ENCODE measurements at places on chromosomes 2 and 18. TPM values are rescaled to one million over a fixed set of nuclear protein-coding genes. Genes with fewer than 3 reads are reported as not detected.

DNA sequence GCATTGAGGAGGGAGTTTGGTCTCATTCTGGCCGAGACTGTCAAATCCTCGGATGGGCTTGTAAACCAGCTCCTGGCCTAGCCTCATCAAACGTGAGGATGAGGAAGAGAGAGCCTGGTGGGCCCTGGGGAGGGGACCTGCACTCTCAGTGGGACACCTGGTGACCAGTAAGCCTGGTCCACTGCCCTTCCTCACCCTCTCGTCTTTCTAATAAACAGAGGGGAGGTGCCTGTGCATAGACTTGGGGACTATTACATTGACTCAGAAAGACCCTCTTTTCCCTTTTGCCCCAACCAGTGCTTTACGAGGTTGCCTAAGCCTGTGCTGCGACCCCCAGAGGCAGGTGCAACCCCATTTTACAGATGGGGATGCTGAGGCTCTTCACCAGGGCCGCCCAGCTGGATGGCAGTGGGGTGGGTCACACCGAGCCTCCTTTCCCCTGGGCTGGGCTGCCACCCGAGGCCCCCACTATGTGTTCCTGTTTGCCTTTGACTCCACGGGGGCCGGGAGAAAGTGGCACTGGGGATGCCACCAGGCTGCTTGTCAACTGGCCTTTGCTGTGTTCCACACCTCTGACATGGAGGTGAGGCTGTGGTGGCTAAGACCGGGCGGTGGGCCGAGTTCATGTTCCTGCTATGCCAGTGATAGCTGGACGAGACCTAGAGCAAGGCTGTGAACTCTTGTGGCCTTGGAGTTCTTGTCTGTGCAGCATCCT is 85.9 kb downstream of the GLI2 start:
- DNase-seq = no peak

DNA sequence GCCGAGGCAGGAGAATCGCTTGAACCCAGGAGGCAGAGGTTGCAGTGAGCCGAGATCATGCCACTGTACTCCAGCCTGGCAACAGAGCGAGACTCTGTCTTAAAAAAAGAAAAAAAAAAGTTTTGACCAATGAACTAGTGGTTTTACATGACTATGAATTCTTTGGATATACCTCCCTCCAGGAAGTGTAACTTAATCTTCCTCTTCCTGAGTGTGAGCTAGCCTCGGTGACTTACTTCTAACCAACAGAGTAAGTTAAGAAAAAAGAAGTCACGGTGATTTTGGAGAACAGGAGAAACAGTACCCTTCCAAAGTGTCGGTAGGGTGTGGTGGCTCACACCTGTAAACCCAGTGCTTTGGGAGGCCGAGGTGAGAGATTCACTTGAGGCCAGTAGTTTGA is 7.1 kb downstream of the TIA1 start:
- no peak for DNase-seq

DNA sequence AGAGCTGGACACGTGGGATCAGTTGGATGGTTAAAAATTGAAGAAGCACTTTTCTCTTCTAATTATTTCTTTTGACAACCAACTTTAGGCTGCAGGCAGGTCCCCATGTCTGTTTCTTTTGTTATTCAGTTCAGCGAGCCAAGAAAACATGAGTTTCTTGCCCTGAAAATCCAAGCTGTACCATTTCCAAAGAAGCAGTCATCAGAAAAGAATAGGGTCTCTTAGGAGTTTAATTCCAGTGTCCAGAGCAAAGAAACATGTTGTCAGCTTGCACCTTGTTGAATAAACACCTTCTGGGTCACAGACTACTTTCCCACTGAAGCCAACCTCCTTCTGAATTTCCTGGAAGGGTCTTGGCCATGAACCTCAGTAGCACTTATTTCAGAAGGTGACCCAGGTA is 170.5 kb upstream of the COPS8 start:
- no peak for DNase-seq

CD207 gene
- total RNA-seq = not detected

DNA sequence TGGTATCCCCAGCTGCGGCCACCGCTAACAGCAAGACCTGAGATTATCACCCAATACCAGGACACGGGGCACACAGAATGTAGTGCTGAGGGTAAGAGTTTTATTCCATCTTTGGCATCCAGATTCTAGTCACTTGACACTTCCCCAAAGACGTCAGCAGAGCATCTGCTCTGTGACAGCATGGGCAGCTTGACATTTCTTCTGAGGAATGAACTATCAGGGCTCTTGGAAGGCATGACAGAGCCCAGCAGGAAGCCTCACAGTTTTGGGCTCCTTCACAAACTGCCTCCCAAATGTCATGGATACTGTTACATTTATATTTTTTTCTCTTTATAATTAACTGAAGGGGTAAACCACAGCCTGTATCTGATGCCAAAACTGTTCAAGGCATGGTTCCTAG is 1010.7 kb downstream of the TDRD15 start:
- no peak for DNase-seq

DNA sequence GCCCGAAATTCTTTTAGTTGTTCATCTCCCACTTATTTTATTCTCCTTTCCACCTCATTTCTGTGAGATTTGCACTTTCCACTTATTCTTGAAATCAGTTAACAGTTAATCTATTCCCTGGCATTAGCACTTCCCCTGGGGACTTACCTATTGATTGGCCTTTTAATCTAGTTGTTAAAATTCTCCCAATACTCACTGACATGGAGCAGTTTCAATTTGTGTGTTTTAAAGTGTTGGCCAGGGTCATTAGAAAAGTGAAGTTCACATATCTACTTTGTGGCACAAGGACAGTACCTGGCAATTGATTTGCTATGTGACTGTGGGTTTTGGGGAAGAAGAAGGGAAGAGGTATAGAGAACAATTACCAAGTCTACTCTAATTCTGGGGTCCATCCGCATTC is 83.1 kb downstream of the LYPD6 start:
- DNase-seq = no peak

GRCh38 chr18:2425426-2426317 is 145.6 kb downstream of the METTL4 start:
- DNase-seq = peak; percentile 40

DNA sequence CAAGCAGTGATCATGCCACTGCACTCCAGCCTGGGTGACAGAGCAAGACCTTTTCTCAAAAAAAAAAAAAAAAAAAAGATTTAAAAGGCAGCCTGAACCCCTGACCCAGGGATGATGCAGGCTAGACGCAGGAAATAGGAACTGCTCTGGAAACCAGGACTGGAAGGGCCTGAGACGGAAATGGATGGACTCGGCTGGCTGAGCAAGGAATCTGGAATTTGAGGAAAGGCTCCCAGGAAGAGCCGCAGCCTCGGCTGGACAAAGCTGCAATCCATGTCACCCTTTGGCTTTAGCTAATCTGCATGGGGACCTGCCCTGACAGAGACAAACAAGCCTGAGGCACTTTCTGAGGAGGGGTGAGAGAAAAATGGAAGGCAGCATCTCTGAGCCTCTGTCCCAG is 55.0 kb upstream of the DAPL1 start:
- peak; percentile 56 for DNase-seq

All from cardiac muscle cell (in vitro differentiated cells and primary cell).